ENCODE measurements at places on chromosomes 2 and 18.

- DNase-seq: no peak
Observed at GRCh38 chr2:99806758-99807157, 316.9 kb upstream of the REV1 start.

DNA sequence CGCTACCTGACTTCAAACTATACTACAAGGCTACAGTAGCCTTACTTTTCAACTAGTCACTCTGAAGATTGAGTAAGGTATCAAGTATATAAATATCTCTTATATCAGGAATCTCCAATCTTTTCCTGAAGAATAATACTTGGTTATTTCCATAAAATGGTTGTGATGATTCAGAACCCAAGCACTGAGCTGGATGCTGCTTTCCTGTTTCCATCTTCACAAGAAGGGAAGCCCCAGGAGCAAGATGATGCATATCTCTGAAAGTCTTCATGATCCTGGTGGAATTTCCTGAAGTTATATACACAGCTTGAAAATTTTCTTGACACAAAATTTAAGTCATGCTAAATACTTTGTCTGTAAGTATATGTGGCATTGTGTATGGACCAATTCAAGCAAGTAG lies 243.9 kb upstream of the TANK start:
- no peak for DNase-seq

DNA sequence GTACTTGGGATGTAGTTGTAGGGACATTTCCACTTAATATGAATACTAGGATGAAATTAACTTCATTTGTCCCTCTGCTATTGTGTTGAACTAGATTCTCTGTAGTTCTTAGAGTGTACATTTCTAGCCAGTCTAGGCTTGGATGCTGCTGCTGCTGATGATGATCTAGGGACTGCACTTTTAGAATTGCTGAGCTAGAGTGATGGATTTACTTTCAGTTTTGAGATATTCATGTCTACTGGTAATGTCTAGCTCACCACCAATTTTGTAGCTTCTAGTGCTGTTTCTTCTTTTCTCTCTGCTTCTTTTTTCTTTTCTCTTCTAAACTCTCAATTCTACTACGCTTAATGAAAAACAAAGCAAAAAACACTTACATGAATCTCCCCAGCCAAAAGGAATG lies 49.4 kb downstream of the MRPS9 start:
- DNase-seq: no peak

DNA sequence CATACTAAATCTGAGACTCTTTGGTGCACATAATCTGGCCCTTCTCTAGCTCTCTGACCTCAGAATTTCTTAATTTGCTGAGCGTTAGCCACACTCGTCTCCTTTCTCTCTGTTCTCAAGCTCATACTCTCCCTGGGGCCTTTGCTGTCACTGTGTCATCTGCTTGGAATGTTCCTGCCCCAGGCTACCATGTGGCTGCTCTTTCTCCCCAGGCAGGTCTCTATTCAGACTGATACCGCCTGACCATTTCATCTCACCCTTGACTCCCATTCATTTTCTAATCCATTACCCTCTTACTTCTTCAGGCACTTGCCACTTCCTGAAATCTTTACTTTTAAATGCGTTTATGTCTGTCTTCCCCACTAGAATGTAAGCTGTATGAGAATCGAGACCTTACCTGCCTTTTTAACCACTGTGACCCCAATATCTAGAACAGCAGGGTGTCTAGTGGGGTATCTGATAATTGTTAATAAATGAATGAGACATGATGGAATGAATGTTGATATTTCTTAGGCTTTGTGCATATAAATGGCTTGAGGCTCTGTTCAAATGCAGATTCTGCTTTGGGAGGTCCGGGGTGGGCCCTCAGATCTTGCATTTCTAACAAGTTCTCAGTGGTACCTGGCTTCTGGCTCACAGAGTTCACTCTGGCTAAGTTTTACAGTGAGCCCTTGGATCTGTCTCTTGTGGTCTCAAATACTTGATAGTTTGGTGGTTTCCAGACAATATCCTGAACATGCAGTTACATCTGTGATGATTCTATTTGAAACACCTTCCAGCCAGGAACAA lies 89.9 kb upstream of the EPC2 start:
- DNase-seq: no peak

- DNase-seq: no peak
Observed at GRCh38 chr2:47519147-47519537, 116.2 kb downstream of the MSH2 start.

- no peak for DNase-seq
Observed at GRCh38 chr2:121099329-121100290, 185.4 kb downstream of the TFCP2L1 start.

Data from stimulated activated CD8-positive, alpha-beta memory T cell treated with anti-CD3 and anti-CD28 coated beads, Interleukin-7, amount 100 ng/mL, for 4 hours (primary cell).